ENCODE measurements at places on chromosomes 1 and 21.

DNA sequence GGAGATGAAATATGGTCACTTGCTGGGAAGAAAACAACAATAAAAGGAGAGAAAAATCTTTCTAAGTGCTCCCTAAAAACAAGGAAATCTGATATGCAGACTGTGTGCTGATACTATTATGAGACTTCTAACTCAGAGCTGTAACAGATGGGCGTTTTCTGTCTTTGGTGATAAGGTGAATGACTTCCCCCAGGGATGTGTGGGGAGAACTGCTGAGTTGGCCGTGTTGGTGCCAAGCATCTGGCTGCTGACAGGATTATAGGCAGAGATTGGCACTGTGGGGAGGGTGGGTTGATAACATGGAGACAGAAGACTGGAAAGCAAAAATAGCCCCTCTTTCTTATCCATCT, 438.5 kb upstream of the PLXNA2 start:
- no peak for DNase-seq

- DNase-seq, result no peak
Measured at GRCh38 chr1:114627107-114627506, 42.7 kb downstream of the DENND2C start.

DNA sequence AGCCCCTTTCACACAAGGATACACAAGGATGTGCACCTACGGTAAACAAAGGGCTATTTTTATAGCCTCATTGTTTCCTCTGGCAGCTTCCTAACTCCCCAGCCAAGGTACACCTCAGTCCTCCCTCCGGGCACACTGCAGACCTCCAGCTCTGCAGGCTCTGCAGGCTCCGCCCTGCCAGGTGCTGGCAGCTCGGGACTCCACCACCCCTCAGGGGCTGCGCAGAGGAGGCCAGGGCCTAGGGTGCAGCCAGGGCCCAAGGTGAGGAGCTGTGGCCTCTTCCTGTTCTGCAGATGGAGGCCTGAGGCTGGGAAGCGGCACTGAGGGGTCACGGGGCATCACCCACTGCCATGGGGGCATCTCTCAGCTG, 19.8 kb upstream of the CLSTN1 start:
- no peak for DNase-seq

- no peak for DNase-seq
Measured at GRCh38 chr21:27363719-27364477, 397.0 kb upstream of the ADAMTS5 start.

GRCh38 chr1:161044535-161044907, 1.3 kb downstream of the USF1 start:
- no peak for DNase-seq

DNA sequence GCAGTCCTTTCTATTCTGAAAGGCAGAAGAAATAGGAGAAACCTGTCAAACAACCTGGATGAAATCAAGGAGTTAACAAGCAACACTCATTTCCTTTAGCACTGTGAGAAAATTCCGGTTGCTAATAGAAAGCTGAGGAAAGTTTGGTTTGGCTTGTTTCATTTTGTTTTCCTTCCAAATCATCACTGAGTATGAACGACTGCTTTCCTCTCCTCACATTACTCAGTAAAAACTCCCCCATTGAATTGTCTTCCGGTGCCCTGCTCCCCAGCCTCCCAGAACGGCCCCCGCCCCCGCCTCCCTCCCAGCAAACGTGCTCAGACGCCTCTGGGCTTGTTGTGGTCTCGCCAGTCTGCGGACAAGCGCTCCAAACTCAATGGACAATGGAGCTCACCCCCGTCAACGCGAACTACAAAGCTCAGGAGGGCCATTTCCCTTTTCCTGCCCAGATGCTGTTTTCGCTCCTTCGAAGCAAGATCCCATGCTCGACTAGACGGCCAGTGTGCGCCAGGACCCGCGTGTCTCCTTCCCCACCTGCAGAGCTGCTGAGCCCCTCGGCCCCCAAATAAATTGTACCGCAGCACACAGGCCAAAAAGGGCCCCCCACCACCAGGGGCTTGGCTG, 747 bp downstream of the STX6 start:
- peak; percentile 57 for DNase-seq

GRCh38 chr21:26457817-26458216, 115.3 kb downstream of the CYYR1 start:
- no peak for DNase-seq

- DNase-seq, result no peak
Measured at GRCh38 chr1:59580257-59580656, 234.5 kb upstream of the HOOK1 start.

- DNase-seq, result no peak
Measured at GRCh38 chr1:5908461-5909375, 83.5 kb downstream of the NPHP4 start.

DNA sequence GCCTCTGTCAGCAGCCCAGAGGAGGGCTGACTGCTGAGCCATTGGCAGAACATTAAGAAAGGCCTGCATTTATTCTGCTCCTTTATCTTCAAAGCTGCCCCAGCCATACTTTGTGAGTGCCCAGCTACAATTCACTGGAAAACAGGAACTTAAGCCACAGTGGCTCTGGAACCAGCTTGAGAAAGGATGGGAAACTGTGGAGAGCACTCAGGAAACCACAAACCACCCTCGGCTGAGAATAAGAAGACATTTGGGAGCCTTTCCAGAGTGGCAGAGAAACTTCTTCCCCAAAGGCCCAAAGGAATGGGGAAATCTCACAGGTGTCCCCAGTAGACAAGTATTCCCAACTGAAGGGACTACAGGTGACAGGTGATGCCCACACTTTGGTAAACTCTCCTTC, 1.8 kb downstream of the LAMB3 start:
- no peak for DNase-seq

GRCh38 chr1:228004856-228005462, 1.8 kb upstream of the WNT3A start:
- peak; percentile 0 for DNase-seq

- peak; percentile 43 for DNase-seq
Measured at GRCh38 chr1:230542054-230542453, 100.2 kb upstream of the COG2 start.

DNA sequence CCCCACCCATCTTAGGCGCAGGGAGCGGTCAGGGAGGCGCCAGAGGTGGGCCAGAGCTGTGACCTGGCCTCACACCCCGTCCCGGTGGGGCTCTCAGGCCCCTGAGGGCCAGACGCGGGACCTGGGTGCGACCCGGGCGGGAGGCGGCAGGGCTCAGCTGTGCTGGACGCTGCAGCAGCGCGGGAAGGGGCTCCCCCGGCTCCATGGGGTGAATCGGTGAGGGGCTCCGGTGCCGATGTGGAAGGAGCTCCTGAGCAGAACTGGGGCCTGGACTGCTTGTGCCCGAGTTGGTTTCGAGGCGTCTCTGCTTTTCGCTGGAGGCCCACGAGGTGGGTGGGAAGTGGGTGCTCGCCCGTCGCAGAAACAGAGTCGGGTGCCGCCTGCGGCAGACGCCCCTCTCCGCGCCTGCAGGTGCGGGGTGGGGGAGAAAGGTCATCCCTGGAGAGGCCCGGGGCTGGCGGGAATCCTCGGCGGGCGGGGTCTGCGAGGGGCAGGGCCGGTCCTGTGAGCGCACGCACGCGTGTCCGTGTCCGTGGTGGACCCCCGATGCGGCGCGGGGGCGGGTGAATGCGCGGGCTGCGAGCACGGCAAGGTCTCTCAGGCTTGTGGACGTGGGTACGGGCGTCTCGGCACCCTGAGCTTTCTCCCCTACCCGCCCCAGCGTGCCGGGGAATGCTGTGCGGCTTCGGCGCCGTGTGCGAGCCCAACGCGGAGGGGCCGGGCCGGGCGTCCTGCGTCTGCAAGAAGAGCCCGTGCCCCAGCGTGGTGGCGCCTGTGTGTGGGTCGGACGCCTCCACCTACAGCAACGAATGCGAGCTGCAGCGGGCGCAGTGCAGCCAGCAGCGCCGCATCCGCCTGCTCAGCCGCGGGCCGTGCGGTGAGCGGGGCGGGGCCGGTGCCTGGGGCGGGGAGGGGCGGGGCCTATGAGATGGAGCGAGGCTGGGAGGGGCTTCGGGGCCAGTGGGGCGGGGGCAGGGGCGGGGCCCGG, 20.4 kb downstream of the AGRN start:
- peak; percentile 79 for DNase-seq

- DNase-seq, result no peak
Measured at GRCh38 chr1:69506721-69507120, 61.0 kb upstream of the LRRC7 start.

GRCh38 chr1:90593312-90593711, 123.8 kb downstream of the BARHL2 start:
- no peak for DNase-seq

GRCh38 chr1:69824932-69825331, 257.2 kb downstream of the LRRC7 start:
- no peak for DNase-seq

DNA sequence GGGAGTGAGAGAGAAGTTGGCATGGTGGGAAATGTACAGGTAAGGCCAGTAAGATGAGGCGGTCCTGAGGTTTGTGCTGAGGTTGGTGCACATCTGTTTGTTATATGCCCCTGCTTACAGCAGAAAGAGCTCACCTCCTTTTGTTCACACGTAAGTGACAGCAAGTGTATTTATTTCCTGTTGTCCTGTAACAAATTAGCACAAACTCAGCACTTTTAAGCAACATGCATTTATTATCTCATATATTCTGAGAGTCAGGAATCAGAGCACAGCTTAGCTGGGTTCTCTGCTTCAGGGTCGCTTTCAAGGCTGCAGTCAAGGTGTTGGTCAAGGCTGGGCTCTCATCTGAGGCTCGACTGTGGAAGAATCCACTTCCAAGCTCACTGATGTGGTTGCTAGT, 45.8 kb downstream of the TENT5C start:
- no peak for DNase-seq

GRCh38 chr1:162397039-162397448, 14.9 kb downstream of the SH2D1B start:
- DNase-seq, result no peak

DNA sequence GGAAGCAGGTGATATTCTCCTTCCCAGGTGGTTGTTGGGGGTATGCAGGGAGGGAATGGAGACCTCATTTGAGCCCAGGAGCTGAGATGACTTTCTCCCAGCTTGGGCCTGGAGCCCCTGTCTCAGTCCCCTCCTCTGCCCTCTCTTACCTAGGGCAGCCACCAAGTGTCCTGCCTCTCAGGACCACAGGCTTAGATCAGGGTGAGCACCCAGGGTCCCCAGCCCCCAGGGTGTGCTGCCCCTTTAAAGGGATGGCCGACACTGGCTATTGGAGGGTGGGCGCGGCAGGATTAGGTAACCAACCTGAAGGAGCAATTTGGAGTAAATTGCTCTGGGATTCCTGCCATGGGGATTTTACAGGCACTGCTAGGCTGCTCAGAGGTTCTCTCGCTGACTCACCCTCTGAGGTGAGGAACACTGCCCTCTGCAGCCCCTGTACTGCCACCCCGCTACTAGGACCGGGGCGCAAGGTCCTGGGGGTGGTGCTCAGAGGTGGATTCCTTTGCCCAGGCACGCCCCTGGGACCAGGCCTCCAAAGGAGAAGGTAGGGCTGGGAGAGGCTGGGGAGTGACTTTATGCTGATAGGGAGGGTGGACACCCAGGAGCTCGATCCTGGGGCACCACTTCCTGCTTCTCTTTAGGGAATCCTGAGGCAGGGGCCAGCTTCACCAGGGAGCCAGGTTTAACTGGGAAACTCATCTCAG, 1.5 kb downstream of the RPS6KA1 start:
- no peak for DNase-seq

DNA sequence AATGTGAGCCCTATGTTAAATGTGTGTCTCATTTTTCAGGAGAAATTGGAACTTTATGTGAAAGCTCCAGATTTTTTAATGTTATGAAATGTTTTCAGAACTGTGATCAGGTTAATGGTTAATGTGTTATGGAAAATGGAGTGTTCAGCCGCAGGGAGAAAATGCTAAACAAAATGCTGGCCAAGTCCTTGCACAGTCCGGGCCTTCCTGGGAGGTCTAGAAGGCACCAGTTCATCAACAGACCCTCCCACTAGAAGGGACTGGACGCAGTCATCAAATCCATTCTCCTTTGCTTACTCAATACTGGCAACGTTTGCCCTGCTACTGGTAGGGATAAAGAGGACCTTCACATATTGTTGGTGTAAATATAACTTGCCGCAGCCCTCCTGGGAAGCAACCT, 43.4 kb downstream of the VWA5B1 start:
- no peak for DNase-seq

DNA sequence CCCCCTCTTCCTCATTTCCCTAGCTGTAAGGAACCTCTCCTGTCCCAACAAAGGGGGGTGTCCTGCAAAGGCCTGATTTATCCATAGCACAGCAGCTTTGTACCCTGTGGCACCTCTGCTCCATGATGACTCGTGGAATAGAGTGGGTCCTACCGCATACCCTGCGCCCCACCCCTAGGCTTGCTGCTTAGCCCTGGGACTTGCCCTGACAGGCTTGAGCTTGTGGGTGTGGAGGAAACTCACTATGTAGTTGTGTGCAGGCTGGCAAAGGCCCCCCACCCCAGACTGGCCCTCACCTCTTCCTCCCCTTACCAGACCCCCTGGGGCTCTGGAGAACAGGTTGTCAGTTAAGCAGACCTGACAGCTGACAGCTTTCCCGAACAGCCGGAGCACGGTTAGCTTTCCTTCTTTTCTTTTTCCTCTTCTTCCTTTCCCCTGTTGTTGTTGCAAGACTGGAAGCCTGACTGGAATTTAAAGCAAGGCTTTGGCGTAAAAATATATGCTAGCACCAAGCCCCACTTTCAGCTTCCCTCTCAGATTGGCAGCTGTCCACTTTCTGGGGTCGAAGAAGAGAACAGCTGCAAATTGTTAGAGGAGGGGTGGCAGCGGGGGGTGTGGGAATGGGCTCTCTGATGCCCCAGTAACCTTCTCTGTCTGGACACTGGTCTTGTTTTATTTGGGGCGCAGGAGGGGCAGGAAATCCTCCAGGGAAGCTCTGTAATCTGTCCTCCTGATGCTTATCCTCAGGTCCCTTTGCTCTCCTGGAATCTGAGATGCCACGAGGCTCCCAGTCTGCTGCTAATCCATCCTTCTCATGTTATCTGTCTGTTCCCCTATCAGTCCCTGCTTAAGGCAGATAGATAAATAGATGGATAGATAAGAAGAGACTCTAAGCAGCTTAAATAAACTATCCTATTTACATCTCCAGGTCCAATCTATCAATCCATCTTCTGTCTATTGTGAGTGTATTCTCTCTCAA, 134.6 kb downstream of the BRINP2 start:
- no peak for DNase-seq

DNA sequence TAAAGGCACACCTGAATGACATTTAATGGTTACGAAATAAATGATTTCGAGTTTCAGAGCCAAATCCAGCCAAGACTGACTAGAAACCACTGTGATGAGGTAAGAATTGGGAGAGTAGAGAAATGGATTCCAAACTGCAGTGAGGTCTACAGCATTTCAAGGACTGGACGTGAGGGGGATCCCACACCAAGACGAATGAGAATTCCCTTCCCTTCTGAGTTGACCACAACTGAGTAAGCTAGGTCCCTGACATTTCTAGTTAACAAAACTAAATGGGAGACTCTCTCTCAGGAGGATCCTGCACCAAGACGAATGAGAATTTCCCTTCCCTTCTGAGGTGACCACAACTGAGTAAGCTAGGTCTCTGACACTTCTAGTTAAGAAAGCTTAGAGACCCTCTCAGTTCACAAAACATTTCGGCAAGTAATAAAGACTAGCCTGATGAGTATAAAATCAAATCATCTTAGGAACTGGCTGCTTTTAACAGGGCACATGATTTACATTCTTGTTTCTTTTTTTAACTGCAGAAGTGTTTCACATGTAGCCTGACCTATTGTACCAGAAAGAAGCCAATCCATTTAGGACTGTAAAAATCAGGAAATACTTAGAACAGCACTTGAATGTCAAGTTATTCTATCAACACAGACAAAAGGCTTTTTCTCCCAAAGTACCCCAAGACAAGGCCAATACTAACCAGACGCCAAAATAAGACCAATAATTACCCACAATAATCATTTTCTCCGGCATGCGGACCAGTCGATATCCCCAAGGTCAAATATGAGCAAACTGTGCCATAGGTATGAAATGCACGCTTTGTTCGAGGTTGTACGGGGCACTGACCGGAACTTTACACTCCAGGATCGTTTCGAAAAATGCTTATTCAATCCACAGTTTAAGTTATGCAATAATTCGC, 1.4 kb upstream of the SPATA1 start:
- no peak for DNase-seq
